ENCODE measurements at places on chromosomes 7 and 10.
A peak's percentile ranks its signal among the peaks of the same experiment; 100 is the strongest.

- no peak for DNase-seq
Measured at GRCh38 chr10:133400624-133401424, 6.9 kb downstream of the MTG1 start.

DNA sequence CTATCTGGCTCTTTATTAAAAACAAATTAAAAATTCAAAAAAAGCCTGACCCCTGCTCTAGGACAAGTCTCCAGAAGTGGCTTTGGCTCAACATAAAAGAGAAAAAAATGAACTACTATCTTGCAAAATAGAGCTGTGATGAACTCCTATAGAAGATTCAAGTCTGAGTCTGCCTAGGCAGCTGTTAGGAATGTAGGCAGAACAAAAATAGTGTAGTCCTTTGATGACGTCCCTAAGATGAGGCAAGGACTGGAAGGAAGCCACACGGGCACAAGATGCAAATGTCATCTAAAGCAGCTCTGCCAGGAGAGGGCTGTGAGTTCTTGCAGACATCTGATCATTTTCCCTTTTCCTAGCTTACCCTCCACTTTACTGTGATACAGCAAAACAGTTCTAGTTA is 20.5 kb downstream of the ASNS start:
- DNase-seq: no peak

DNA sequence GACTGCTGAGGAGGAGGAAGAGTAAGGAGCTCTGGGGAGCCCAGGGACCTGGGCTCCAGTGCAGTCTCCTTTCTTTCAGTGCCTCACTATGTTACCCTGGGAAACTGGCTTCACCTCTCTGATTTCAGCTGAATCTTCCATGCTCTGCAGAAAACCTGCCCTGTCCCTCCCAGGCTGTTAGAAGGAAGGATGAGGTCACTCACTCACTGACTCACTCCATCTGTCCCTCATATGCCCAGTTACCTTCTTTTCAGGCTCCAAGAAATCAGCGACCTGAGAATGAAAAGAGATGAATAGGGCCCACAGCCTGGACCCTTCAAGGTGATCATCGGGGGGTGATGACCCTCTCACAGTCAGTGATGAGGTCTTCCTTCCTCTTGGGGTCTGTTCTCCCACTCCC is 481 bp downstream of the SFTPA2 start:
- no peak for DNase-seq

DNA sequence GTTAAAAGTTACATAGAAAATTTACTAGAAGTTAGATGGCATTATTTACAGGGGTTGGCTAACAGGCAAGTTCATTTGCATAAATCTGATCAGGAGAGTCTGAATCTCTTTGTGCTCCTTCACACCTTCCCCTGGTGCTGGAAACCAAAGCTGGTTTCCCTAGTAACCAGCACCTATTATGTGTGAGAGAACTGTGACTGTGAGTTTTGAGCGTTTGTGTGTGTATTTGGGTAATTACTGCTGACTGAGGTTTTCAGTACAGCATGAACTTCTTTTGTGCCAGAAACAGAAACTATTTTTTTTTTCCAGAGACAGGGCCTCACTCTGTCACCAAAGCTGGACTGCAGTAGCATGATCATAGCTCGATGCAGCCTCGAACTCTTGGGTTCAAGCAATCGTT is 10.3 kb upstream of the IFIT1B start:
- no peak for DNase-seq

- DNase-seq: no peak
Measured at GRCh38 chr10:103884681-103885139, 29.3 kb upstream of the SH3PXD2A start.

DNA sequence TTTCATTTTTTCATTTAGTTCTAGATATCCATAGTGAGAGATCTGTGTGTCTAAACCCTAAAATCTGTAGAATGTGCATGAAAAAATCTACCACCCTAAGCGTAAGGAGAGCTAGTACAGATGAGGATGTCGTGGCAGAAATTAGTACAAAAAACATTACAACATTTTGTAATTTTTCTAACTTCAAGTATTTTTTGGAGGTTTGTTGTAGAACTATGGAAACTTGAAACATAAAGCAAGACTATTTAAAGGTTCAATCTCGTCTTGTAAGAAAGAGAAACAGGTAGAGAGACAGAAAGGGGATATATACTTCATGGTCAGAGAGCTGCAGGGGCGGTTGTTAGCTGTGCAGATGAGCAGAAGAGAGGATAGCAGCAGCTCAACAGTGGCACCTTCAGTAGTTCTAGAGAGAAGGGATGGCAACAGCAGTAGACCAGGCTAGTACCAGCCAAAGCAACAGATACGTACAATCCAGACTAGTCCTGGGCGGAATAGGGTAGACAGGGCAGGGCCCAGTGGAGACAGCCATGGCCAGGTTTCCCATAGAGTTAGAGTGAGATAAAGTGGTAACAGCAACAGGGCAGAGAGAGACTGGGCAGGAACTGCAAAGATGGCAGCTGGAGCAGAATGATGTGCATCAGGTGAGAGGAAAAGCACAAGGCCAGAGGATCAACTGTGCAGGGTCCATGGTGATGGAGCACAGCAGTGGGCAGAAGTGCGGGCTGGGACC is 145.2 kb downstream of the FRMD4A start:
- peak; percentile 51 for DNase-seq

DNA sequence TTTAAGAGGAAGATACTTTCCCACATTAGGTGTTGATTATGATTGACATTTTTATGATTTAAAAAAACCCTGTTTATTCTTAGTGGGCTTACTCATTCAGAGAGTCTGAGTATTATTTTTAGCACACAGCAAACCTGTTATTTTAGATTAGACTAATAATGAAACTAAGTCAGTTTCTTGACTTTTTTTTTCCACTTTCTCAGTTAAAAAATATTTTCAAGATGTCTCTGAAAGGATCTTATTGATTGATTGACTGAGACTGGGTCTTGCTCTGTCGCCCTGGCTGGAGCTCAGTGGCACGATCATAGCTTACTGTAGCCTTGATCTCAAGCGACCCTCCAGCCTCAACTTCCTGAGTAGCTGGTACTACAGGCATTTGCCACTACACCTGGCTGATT is 20.4 kb upstream of the INPP5F start:
- DNase-seq: no peak

DNA sequence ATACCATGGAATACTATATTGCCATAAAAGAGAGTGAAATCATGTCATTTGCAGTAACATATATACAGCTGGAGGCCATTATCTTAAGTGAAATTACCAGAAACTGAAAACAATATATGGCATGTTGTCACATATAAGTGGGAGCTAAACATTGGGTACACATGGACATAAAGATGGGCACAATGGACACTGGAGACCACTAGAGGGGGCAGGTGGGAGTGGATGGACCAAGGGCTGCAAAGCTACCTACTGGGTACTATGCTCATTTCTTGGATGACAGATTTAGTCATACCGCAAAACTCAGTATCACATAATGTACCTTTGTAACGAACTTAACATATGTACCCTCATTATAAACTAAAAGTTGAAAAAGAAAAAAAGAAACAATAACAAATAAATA is 1167.6 kb downstream of the NXPH1 start:
- no peak for DNase-seq

DNA sequence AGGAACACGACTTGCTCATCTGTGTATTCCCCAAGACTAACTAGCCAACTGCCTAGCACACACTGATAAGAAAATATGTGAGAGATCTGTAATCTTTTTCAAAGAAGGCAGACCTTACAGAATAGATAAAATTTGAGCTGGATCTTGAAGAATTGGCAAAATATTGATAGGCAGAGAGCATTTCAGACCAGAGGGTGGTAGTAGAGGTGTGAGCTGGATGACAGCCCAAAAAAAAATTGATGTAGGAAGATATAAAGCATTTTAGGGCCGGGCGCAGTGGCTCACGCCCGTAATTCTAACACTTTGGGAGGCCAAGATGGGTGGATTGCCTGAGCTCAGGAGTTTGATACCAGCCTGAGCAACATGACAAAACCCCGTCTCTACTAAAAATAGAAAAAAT is 1.2 kb upstream of the ZNF746 start:
- DNase-seq: no peak

GRCh38 chr10:31929261-31930022 is 811 bp upstream of the ARHGAP12 start:
- peak; percentile 16 for DNase-seq

GRCh38 chr7:115004121-115004520 is 82.2 kb downstream of the MDFIC start:
- DNase-seq: no peak

DNA sequence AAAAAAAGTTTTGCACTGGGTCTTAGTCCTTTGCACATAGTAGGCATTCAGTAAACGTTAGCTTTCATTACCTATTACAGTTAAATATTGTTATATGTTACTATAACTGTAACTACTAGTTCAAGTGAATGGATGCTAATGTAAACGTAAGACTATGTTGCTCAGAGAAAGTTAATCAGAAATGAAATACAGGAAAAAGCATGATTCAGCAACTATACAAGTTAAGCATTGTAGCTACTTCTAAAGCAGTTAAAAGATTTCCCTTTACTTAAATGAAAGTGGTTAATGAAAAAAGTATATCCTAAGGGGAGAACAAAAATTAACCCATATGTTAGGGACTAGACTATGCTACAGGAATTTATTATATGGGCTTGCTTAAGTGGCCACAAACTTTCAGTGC is 121.2 kb downstream of the SKAP2 start:
- DNase-seq: no peak

- no peak for DNase-seq
Measured at GRCh38 chr10:50529660-50530059, 94.1 kb downstream of the SGMS1 start.

DNA sequence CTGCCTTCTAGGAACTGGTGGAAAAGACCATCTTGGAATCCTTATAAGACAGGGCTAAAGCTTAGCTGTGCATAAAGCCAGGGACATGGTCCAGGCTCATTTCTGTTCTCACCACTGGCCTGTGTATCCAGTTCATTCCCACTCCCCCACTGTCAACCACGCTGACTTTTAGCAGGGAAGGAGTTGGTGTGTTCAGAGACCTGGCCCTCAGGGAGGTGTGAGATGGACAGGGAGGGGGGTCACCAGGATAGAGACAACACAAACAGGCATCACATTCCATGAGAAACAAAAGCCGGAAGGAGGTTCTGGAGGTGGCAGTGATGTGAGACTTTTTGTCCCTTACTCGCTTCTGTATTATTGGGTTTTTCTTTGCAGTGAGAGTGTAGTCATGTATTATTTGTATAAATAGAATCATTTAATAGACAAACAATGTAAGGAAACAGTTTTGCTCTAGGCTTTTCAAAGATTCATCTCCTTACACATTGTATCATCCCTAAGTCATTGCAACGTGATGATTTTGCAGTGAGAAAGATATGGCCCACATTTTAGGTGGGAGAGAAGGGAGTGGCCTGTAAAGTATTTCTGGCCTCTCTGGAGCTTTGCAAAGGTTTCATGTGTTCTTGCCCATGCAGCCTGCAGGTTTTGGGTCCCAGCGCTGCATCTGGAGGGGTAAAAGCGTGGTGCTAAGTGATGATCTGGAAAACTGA is 52.0 kb downstream of the EEPD1 start:
- no peak for DNase-seq

DNA sequence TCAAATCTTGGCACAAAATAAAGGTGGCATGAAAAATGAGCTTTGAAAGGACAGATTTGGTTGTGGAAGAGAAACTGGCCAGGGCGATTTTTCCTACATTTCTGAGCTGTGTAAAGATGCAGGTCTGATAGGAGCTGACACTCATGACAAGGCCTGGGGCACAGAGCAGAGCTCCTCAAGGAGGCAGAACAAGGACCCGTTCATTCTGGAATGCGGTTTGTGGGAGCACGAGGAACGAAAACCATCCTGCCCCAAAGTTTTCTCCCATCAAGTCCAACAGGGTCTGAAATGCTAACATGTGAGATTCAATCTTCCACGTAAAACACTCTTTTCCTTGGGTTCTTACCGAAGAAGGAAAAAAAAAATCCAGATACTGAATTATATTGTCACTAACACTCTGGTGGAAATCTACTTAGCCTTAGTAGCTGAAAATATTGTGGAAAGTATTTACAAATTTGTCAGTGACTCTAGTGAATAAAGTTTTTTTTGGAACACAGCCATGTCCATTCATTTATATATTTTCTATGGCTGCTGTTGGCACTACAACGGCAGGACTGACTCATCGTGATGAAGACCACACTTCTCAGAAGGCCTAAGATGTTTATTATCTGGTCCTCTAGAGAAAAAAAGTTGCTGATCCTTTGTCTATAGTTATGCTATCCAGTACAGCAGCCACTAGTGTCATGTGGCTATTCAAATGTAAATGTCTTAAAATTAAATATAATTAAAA is 215.7 kb downstream of the BAMBI start:
- DNase-seq: no peak

GRCh38 chr10:109019001-109019424 is 904.3 kb downstream of the XPNPEP1 start:
- DNase-seq: no peak

- no peak for DNase-seq
Measured at GRCh38 chr7:138169441-138169851, 93.2 kb downstream of the AKR1D1 start.

DNA sequence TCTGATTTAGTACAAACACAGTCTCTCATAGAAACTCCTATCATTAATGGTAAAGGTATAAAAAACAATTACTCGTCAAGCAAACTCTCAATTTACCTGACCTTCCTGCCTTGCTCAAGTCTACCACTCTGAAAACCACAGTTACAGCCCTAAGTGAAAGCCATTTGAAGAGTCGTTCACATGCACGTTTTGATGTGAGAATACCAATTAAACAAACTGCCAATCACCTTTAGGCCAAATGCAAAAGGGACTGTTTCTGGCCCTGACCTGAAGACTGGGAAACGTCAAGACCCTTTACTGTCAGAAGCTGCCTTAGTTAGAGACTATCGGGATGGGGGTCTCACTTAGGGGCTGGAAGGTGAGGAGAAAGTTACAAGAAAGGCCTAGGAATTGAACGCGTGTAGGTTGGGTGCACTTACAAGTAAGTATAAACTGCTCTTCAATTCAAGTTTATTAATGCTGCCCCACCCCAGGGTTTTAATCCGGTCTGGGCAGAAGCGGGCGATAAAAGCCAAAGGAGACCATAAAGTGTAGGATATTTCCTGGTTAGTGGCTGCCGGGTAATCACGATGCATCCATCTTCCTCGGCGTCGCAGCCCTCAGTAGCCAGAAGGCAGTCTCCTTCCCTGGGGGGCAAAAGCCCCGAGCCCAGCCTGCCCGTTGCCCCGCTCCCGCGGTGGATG is 935 bp downstream of the TM9SF3 start:
- no peak for DNase-seq

- no peak for DNase-seq
Measured at GRCh38 chr7:157136372-157136771, 2.4 kb upstream of the UBE3C start.

DNA sequence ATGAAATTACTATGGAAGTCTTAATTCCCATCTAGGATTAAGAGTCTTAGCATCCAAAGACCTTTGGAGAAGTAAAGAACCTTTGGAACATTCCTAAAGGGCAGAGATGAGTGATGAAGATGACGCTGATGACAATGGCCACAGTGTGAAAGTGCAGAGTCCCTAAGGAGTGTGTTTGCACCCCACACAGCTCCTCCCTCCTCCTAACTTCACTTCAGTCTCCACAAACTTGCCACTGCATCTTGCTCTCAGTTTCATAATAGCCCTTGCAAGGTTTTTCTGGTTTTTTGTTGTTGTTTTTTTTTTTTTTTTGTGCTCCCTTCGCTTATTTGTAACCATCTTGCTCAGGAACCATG is 117.5 kb upstream of the ANLN start:
- DNase-seq: no peak
